ENCODE measurements at places on chromosomes 7 and 10. TPM values are rescaled to one million over a fixed set of nuclear protein-coding genes. Genes with fewer than 3 reads are reported as not detected.

DNA sequence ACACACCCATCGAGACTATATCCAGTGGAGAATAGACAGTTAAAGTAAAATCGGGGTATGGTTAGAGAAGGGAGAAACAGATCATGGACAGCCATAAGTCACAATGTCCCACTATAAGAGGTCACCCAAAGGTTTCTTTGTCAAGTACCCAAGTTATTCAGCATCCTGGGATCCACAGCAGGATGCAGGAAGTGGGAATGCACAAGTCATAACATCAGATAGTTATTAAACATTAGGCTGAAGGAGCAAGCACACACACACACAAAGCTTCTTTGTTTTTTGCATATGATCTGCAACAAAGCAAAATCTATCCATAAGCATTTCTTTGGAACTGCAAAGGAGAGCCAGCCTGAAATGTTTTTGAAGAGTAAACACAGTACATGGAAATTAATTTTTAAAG lies 111.6 kb downstream of the NOC3L start:
- DNase-seq = no peak

- DNase-seq = no peak
These were observed 138.5 kb downstream of the CPED1 start for GRCh38 chr7:121126801-121127534.

- no peak for DNase-seq
These were observed 3.8 kb downstream of the VPS41 start for GRCh38 chr7:38905056-38905759.

Gene SORCS1
- total RNA-seq = not detected

Gene BET1
- 21.0 TPM for total RNA-seq

GRCh38 chr10:24333736-24334135 lies 124.8 kb downstream of the KIAA1217 start:
- no peak for DNase-seq

Gene AKR1C3
- 2.0 TPM for total RNA-seq

GRCh38 chr10:75708060-75708459 lies 276.6 kb downstream of the LRMDA start:
- DNase-seq = no peak

Gene TMEM196
- not detected for total RNA-seq

Gene HOXA9
- total RNA-seq = not detected

DNA sequence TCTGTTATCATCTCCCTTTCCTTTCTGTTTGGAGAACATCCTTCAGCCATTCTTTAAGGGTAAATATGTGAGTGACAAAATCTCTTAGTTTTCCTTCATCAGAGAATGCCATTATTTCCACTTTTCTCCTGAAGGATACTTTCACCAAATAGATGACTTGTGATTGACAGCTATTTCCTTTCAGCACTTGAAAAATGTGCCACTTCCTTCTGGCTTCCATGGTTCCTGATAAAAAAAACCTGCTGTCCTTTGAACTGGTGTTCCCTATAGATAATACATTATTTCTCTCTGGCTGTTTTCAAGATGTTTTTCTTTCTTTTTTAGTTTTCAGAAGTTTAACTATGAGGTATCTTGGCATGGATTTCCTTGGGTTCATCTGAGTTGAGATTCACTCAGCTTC lies 79.7 kb downstream of the TBXAS1 start:
- DNase-seq = no peak

DNA sequence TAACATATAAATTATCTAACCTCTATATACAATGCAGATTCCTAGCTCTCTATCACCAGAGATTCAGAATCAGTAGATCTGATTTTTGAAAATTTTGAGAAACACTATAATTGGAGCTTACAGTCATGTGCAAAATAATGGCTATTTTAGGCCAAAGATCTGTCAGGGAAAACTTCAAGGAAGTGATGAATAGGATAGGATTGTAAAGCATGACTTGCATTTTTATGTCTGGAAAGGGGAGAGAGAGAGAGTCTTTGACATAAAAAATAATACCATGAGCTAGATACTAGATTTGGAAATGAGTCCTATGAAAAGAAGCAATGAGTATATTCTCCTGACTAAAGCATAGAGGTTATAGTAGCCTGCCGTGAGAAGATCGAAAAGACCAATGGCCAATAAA lies 181.1 kb downstream of the SDHAF3 start:
- no peak for DNase-seq

DNA sequence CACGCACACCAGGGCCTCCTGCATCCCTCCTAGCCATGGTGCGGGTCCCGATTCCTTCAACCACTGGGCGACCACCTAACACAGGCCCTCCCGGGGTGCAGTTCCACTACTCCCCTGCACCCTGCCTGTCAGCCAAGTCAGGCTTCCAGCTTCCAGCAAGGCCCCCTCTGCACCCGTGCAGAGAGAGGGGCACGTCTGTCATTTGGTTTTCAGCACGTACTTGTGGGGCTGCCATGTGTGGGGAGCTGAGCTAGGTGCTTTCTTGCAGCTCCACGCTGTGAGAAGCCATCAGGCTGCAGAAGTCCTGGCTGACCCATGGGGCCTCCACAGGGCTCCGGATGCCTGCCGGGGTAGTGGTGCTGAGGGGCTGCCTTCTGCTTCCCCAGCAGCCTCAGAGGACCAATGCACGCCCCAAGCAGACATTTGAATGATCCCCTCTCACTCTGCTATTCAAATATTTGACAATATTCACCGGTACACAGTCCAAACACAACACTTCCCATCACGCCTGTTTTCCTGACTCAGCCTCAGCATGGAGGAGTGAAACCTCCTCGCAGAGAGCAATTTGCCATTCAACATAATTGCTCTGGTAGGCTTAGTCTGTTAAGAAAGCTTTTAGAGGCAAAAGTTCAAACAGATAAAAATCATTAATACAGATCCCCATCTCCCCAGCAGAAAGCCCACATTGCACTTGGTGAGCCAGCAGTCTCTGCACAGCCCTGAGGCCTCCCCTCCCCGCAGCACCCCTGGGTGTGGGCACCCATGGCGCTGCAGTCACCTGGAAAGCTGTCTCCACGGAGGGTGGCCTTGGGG lies 449.9 kb downstream of the PTPRN2 start:
- DNase-seq = no peak

DNA sequence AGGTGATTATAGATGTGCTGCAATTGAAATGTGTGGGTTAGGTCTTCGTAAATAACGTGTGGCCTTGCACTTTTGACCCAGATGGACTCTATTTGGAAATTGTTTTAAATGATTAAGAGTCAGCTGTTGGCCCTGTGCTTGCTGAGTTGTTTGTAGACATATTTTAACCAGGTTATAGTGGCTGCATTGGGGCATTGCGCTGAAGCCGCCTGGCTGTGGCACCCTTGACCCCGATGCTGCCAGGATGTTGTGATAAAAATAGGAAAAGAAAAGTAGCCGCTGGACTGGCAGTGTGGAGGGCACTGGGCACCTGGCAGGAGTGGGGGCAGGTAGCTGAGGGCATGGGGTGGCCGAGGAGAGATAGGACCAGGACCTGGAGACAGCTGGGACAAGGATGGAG lies 13.4 kb downstream of the LRRC27 start:
- no peak for DNase-seq

Gene WNT16
- not detected for total RNA-seq

Gene EBLN1
- total RNA-seq = not detected

- no peak for DNase-seq
These were observed 72.3 kb upstream of the ZNF746 start for GRCh38 chr7:149569726-149570422.

Gene ITGA8
- not detected for total RNA-seq

- DNase-seq = no peak
These were observed 373.4 kb upstream of the PCDH15 start for GRCh38 chr10:55174419-55174818.

Gene RELN
- not detected for total RNA-seq

DNA sequence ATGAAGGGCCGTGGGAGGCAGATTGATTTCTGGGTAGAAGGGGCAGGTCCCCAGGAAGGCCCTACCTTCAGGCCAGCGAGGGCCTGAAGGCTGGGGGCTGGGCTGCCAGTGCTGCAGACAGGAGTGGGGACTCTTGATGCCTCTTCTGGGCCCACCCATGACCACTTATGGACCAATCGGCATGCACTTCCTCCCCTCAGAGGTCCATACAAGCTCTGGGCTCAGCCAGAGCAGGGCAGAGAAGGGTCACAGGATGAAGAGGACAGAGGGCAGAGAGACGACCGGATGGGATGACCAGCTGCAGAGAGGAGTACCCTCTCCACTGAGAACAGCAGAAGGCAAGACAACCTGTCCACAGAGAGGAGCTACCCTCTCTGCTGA lies 120.1 kb downstream of the DYNC2I1 start:
- DNase-seq = peak; percentile 56

DNA sequence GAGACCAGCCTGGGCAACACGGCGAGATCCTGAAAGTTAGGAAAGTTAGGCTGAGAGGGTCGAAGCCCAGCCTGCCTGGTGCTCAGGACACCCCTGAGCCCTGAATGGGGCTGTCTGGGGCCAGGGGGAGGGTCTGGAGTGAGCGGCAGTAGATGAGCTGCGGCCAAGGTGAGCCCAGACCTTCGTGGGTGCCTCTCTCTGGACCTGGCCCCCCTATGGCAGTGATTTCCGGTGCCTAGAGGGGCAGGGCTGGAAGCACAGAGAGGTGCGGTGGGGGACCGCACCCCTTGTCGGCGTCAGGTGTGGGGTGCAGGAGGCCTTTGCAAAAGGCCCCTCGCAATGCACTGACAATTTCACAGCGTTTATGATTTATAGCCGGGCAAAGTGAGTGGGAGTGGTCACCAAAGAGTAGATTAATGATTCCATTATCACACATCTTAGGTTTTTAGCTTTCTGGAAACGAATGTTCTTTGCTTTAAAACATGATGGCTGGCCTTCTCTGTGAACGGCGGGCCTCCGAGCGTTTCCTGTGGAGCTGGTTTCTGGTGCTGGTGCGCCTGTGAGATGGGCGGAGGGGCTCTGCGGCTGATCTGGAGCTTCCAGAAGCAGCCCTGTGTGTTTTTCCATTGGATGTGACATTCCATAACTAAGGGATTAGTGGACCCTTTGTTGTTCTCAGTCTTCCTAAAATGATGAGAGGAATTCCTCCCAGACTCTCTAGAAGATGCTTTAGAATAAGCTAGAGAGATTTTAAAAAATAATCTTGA lies 171.0 kb upstream of the ZNF32 start:
- no peak for DNase-seq

DNA sequence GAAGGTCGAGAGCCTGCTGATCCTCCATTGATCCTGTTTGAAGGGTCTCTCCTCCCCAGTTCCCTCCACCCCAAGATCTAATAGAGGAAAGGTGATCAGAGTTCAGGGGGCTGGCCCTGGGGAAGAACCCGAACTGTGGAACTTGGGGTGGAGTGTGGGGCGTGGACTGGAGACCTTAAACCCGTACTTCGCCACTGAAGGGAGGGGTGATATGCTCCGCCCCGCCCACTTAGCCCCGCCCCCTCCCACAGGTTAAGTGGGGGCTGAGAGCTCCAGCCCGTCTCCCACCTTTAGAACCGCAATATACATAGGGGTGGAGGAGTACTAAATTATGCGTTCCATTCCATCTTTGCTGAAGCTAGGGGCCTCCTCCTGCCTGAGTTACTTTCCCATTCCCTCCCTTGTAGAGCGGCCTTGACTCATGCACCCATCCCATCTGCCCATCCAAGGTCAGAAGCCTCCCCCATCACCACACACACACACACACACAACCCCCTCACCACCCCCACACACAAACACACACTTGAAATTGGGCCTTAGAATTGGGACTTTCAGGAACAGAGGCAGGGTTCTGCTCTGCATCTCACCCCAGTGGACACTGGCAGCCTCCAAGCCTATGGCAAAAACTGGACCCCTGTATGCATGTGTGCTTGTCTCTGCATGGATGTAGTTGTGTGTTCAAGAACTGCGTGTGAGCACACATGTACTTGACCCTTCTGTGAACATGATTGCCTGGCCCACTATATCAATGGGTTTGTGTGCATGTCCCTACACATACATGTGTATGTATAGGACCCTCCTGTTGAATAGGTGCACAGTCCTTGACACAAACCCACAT lies 991 bp downstream of the SEMA4G start:
- DNase-seq = no peak

Gene CUZD1
- 3.4 TPM for total RNA-seq

DNA sequence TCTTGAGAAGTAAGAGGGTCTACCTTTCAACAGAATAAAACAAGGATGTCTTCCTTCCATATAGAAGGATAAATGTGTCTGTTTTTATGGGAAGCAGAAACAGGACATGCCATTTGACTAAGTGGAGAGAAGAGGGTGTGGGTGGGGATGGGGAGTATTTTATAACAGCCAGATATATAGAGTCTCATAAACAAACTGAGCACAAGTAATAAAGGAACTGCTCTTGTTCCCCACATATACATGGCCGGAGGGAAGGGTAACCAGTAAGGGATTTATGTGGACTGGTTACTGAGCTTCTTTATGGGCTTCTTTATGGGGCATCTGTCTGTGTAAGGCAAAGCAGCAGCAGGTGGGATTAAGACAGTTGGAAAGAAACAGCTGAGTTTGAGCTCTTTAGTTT lies 558.1 kb downstream of the REEP3 start:
- no peak for DNase-seq

Gene PRSS37
- total RNA-seq = not detected

Data from activated naive CD8-positive, alpha-beta T cell treated with anti-CD3 and anti-CD28 coated beads, Interleukin-2, amount 10 ng/mL, durations not matched to agents 7 days and 5 days (primary cell).